ENCODE measurements at places on chromosomes 12 and 14.

- no peak for DNase-seq
These were observed 181.6 kb downstream of the STXBP6 start for GRCh38 chr14:24868389-24868788.

DNA sequence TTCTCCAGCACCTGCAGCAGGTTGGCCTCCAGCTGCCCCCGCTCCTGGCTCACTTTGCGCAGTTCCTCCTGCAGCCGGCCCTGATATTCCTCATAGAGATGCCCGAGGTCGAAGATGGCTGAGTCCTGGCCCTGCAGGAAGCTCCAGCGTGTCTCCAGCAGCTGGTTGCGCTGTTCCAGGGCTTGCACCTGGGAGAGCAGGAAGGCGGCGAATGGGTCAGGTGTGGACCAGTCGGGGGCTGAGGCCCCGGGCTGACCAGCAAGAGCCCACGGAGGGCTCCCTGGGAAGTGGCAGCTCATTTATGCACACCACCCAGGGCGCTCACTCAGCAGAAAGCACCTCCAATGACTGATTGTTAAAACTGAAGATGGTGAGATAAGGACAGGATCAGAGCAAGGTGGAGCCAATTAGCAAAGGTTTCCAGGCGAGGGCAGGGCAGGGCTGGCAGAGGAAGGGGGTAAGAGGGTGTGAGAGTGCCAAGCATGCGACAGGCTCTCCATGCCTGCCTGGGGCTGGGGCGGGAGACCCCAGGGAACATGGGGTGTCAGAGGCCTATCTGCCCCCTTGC lies 6.3 kb downstream of the KRT80 start:
- no peak for DNase-seq

- no peak for DNase-seq
These were observed 82.4 kb downstream of the ARF6 start for GRCh38 chr14:49975276-49975675.

GRCh38 chr14:69432364-69432763 lies 33.9 kb downstream of the SLC39A9 start:
- no peak for DNase-seq

DNA sequence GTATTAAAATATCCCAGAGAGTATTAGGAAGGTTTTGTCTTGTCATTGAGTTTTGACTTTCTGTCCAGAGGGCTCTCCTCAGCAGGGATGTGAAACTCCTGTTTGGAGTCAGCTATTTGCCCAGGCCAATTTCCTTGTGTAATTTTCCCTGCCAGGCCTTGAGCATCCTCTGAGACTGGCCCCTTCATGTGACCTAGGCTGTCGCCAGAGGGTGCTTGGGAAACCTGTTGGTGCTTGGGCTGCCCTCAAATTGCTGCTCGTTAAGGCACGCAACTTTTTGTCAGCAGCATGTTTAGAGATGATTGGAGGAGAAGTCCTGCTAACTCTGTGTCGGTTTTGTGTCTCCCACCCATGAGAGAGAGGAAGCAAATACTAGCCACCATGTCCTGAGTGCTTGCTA lies 39.1 kb downstream of the IQSEC3 start:
- DNase-seq: no peak

- DNase-seq: no peak
These were observed 8.4 kb downstream of the KIF26A start for GRCh38 chr14:104146651-104147345.

All from stimulated activated CD4-positive, alpha-beta T cell treated with anti-CD3 and anti-CD28 coated beads, TNF-alpha, amount 100 ng/mL, for 4 hours (primary cell).